ENCODE measurements at places on chromosomes 4 and X.

DNA sequence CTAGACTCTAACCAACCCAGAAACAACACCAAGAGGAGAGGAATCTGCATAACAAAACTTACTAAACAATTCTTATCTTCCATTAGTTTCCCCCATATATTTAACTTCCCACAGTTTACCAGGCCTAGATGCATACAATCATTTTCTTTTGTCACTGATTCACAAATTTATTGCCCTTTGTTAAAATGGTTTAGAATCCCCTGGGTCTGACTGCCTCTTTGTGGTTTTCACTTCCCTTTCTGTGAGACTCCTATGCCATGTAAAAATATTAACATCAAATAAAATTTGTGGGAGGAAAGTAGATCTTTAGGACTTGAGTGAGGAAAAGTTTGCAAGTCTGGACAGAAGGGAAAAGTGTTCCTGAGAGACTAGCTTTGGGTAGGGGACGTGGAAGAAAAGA is 393.8 kb upstream of the CNKSR2 start:
- no peak for DNase-seq

GRCh38 chr4:94304365-94304971 is 38.2 kb downstream of the HPGDS start:
- no peak for DNase-seq

- no peak for DNase-seq
Observed at GRCh38 chr4:59712470-59712869, 1487.7 kb upstream of the ADGRL3 start.

GRCh38 chr4:184940500-184940899 is 77.8 kb upstream of the HELT start:
- DNase-seq = no peak

DNA sequence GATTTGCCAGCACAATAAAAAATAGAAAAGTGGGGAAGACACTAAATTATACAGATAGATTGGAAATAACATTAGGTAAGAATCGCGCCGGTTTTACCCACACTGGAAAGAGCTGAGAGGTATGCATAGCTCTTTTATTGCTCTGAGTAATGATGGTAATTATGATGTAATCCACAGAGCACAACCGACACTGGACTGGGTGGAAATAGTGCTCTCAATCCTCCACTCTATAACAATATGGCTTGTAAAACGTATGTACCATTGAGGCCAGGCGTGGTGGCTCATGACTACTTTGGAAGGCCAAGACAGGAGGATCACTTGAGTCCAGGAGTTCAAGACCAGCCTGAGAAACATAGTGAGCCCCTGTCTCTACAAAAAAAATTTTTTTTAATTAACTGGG is 104.3 kb upstream of the RAPGEF2 start:
- DNase-seq = no peak

- DNase-seq = no peak
Observed at GRCh38 chrX:130267956-130268448, 697 bp downstream of the ZNF280C start.

GRCh38 chr4:158630893-158631292 is 40.8 kb downstream of the C4orf46 start:
- no peak for DNase-seq

DNA sequence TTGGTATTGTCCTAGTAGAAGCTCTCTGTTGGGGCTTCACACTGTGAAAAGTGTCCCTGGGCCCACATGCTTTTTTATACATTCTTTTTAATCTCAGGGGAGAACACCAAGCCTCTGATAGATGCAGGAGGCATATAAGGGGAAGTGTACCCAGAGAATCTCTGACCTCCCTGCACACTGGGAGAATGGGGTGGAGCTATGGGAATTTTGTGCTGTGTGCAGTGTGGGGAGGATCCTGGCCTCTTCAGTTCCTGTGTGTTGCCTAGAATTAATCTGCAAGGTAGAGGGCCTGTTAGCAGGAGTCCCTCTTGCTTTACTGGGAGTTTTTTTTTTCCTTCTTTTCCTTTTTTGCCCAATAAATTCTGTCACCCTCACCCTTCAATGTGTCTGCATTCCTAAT is 49.2 kb upstream of the SPIN4 start:
- no peak for DNase-seq

GRCh38 chr4:118770741-118771187 is 65.2 kb downstream of the SEC24D start:
- DNase-seq = no peak

All from cardiac septum (tissue), 1 donor.